ENCODE measurements at places on chromosomes 6 and 20.

DNA sequence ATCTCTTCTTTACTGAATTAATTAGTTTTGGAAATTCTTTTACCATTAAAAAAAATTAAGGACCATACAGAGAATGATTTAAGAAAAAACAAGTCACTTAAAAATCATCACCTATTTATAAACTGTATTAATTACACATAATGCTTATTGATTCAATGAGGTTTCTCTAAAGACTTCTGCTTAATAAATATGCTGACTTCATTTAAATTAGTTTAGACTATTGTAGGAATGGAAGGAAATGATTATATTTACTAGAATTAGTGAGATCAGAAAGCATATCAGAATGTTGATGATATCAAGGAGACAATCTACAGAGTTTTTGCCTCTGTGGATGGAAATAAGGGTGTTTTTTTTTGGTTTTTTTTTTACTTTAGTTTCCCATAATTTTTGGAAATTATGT is 34.6 kb upstream of the SMIM28 start:
- no peak for DNase-seq

- DNase-seq: no peak
Observed at GRCh38 chr20:53736122-53736756, 142.6 kb upstream of the ZNF217 start.

- no peak for DNase-seq
Observed at GRCh38 chr6:168938546-168938945, 315.1 kb downstream of the THBS2 start.

GRCh38 chr6:168908887-168909286 is 344.8 kb downstream of the THBS2 start:
- no peak for DNase-seq

DNA sequence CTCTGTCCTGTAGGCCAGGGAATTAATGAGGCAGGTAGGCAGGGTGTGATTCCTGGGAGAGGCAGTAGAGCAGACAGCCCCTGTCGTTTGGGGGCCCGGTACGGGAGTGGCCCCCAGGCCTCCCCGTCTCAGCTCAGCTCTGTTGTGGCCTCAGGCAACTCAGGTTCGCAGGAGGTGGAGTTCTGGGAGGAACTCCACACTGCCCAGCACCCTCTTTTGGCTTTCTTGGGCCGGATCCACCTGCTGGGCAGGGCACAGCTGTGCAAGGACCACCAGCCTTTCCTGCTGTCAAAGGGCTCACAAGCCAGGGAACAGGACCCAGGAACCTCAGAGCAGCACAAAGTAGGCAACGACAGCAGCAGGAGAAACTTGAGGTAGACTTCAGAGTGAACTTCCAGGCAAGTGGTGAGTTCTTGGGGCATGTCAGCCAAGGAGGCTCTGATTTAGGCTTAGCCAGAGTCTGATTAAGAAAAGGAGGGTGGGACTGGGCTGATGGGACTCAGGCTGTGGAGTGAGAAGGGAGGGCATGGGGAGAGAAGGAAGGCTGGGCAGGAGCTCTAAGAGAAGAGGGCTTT is 36.9 kb downstream of the RAB44 start:
- no peak for DNase-seq

- DNase-seq: no peak
Observed at GRCh38 chr6:25774120-25774715, 19.7 kb downstream of the SLC17A4 start.

- DNase-seq: no peak
Observed at GRCh38 chr20:48682529-48683363, 145.1 kb downstream of the PREX1 start.

- no peak for DNase-seq
Observed at GRCh38 chr6:25537349-25538018, 114.5 kb upstream of the SCGN start.

GRCh38 chr20:48198929-48199451 is 413.7 kb upstream of the SULF2 start:
- DNase-seq: no peak

DNA sequence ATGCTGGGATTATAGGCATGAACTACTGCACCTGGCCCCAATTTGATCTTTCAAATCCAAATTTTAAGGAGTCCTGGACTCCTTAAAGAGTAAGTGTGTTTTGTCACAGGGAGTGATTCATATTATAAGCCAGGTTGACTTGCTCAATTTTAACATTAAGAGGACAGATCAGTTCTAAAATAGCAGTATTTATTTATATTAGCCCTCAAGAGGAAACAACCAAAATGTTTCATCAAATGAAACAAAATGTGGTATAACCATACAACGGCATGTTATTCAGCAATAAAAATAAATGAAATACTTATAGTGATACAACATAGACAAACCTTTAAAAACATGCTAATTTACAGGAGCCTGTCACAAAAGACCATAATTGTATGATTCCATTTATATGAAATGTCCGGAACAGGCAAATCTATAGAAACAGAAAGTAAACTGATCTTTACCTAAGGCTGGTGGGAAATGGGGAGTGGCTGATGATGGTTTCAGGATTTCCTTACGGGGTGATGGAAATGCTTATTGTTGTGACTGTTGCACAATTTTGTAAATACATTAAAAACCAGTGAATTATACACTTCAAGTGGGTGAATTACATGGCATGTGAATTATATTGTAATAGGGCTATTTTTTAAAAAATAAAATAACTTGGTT is 637.4 kb downstream of the MMUT start:
- no peak for DNase-seq

DNA sequence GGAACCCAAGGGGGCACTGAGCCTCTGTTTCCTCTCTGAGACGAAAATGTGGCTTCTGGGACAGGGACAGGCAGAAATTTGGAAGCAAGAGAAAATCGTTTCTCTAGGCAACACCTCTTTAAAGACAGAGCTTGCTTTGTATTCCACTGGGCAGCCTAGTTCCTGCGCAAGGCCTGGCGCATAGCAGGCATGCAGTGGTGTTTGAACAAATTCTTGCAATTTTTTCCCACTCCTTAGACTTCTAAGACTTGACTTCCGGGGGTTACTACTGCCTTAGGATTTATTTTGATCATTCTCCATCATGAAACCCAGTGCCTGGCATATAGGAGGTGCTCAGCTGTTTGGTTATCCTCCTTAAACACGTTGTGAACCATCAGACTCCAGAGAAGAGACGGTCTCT is 249.0 kb upstream of the KCNG1 start:
- DNase-seq: no peak

GRCh38 chr20:40758790-40759189 is 69.8 kb upstream of the MAFB start:
- no peak for DNase-seq

DNA sequence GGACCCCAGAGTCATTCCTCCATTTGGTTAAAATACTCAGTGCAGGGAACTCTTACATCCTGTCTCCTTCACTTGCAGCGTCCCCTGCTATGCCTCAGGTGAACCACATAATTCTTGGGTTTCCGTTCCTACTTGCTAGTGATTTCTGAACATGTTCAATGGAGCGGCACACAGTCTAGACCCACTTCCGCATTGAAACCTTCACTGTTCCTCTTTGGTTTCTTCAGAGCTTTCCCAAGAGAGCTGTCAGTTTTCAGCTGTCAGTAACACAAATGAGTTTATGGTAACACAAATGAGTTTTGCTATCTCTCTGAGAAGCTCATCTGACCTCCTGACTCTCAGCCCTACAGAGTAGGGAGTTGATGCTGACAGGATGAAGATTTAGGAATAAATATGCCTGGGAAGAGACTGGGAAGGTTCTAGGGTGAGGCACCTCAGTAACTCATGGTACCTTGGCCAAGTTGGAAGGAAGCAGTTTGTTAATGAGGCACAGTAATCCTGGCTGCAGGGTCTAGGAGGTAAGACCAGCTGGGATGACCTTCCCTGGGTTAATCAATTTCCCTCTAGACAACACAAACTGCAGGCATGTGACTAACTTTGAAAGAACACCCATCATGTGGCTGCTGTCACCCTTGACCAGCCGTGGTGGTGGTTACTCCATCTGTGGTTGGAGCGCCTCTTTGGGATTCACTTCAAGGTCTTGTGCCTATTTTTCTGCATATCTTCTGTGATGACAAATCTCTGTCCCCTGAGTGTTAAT is 5.4 kb downstream of the SYS1 start:
- no peak for DNase-seq

GRCh38 chr6:34709386-34709785 is 12.8 kb upstream of the ILRUN start:
- no peak for DNase-seq

- no peak for DNase-seq
Observed at GRCh38 chr6:3114377-3114776, 4.1 kb upstream of the BPHL start.

- no peak for DNase-seq
Observed at GRCh38 chr20:1368448-1369199, 24.2 kb downstream of the FKBP1A start.

DNA sequence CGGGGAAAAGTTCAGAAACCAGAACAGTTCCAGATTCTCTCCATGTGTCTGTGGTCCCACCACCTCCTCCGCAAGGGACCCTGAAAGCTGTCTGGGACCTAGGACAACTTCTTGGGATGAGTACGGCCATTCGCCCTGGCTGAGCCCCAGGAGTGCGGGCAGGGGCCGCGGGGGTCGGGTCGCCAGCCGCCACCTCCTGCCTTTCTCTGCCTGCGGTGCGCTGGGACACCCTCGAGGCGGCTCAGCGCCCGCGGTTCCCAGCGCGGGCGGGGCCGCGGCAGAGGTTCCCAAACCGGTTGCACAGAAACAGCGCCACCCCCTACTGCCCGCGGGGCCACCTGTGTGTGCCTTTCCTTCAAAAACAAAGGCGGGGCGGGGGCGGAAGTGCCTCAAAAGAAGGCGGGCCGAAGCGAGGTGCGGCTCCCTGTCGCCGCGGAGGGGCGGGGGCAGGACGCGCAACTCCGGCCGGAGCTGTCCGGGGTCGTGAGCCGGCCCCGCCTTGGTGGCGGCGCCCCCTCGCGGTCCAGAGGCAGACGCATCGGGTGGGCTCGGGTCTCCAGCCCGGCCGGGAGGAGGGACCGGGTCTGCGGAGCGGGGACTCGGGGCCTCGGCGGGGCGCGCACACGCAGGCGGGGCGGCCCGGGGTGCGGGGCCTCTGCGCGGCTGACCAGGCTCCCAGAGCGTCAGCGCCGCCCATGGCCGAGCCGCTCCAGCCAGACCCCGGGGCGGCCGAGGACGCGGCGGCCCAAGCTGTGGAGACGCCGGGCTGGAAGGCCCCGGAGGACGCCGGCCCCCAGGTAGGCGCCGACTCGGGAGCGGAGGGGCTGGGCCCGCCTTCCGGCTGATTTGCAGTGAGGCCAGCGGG is at the start of gene HEBP2:
HEBP2 (plus strand) TSS at position 423 of the 865 bp plus-strand sequence; CDS start at position 696, 273 bp downstream.
- peak; percentile 79 for DNase-seq

DNA sequence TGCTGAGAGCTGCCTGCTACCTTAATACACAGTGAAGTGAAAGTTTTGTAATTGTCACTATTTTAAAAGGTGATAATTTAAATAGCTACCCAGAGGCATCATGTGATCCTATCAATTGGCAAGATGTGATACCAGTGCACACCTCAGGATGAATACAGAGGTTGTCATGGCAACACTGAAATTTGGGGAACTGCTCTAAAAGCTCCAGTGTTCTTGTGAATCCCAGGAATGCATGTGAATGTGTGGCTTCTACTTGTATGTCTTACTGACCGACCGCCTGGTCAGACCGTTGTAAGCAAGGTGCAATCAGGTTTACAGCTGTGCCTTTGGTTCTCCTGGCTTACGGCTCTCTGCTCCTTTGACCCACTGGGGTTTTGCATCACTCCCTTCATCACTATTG is 146.3 kb upstream of the GJE1 start:
- no peak for DNase-seq

- no peak for DNase-seq
Observed at GRCh38 chr6:53795702-53796450, 1.1 kb downstream of the LRRC1 start.

DNA sequence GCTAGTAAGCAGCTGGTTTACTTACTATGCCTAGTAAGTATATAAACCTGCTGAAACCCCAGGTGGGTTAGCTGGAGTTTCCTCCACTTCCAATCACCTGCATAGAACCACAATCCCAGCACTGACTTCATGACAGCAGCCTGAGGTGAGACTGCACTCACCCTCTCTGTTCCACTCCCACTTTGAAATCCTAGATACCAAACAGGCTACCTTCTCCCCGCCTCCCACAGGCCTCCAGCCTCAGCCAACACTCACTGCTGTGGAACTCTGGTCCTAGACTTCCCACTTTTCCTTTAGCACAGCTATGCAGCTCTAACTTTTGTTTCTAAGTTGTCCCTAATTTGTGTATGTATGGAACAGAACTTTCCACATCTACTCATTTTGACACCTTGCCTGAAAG is 149.7 kb upstream of the ARID1B start:
- DNase-seq: no peak

- DNase-seq: no peak
Observed at GRCh38 chr6:130896249-130896648, 69.0 kb downstream of the SMLR1 start.

DNA sequence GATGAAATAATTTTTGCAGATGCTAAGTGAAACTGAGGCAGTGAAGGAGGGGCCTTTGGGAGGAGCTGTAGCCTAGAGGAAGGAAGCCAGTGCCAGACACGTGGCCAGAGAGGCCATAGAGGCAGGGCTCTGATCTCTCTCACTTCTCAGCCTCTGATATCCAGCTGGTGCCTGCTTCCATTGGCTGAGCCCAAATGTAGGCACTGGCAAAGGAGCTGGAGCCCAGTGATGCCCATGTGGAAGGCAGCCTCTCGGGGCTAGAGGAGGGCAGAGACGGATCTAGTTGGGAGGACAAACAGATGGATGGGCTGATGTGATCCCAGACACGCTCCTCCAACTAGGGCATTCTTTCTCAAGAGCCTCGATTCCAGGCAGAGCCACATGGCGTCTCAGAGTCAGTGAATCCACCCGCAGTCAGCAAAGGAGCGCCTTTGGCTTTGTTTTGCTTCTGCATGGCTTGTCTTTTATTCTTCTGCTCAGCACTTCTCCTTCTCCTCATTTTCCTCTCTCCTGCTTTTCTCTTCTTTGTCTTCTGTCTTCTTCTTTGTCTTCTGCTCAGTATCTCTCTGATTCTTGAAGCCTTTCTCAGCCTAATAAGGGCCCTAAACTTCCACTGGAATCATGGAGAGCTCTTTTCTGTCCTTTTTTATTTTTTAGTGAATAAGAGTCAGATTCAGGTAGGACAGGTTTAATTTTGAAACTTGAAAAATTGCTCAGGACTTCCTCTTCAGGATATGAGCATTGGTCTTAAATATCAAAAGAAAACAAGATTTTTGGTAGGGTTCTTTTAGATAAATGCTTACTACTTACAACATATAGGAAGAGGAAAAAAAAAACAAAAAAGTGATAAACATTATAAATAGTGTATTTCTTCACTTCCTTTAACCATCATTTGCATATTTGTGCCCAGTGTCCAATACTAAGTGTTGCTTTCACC is 41.8 kb downstream of the CYP24A1 start:
- no peak for DNase-seq

GRCh38 chr20:59624401-59624800 is 20.1 kb downstream of the PHACTR3 start:
- DNase-seq: no peak

DNA sequence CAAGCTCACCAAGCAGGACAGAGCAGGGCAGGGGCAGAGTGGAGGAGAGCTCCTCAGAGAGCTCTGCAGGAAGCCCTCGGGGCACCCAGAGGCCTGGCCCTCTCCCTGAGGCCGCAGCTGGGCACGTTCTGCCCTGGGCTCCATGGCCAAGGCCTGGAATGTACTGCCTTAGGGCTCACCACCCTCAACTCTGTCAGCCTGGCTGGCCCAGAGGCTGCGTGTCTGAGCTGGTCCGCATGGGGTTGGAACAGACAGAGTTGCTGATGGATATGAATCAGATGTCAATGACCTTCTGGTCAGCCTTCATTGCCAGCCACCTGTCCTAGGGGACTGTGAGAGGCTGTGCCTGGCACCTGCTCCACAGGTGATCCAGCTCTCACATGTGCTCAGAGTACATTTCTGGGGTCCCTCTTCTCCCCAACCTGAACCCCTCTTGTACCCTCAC is 33.2 kb upstream of the PCMTD2 start:
- no peak for DNase-seq
